ENCODE measurements at places on chromosomes 11 and 22.
A peak's percentile ranks its signal among the peaks of the same experiment; 100 is the strongest.

DNA sequence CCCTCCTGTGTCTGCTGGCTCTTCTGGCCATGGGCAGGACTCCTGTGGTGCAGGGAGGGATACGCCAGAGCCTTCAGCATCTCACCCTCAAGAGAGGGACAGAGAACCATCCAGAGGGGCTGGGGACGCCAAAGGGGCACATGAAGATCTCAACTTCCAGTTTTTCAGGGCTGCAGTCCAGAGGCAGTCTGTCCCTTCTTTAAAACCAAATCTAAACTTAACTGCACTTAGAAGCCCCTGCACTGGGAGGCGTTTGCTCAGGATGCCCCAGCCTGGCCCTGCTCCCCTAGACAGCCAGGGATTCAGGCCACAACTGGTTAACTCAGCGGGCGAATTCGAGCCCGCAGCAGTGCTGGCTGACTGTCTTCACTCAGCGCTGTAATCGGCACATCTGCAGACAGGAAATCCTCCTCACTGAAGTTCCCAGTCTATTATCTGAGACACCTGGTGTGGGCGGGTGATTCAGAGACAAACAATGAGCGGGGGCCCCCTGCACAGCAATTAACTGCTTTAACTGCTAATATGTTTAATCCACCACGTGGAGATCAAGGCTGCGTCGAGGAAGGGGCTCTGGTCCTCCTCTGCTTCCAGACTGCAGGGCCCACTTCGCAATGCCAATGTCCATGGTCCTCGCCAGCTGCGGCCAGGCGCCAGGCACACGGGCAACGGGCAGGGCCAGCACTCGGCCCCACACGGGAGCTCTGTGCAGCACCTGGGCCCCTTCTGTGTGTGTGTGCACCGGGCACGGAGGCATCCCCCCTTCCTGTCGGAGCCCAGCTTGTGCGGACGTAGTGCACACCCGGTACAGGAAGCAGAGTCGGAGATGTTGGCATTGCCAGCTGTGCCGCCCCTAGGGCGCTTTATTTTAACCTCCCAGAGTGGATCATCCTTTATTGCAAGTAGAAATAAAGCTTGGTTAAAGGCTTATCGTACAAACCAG lies 36.9 kb upstream of the GNB1L start:
- DNase-seq, result peak; percentile 82

DNA sequence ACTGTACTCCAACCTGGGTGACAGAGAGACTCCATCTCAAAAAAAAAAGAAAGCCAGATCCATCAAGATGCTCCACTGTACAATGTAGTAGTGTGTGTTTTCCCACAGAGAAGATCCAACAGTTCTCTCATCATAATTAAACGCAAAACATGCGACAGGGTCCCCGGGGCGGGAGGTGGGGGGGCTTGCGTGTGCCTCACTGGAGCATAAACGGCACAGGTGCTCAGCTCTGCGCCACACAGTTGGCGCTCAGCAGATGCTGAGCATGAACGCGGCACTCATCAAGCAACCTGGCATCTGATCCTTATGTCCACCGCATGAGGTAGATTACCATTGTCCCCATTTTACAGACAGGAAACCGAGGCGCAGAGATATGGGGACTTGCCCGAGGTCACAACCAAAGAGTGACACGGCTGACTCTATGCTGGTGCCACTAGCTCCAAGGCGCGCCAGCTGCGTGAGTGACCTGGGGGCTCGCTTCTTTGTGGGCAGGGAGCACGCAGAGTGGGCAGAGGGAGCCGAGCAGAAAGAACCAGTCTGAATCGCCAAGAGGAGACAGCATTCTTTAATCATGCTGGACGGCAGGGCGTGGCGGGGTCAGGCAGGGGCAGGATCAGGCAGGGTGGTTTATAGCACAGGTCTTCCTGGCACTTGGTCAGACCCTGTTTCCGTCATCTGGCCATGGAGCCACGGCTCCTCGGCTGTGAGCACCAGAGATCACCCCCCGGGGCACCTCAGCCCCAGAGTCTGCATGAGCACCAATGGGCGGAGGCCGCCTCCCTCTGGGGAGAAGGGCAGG lies 8.2 kb downstream of the C1QTNF6 start:
- no peak for DNase-seq

- no peak for DNase-seq
Measured at GRCh38 chr11:10584071-10584501, 15.6 kb upstream of the LYVE1 start.

DNA sequence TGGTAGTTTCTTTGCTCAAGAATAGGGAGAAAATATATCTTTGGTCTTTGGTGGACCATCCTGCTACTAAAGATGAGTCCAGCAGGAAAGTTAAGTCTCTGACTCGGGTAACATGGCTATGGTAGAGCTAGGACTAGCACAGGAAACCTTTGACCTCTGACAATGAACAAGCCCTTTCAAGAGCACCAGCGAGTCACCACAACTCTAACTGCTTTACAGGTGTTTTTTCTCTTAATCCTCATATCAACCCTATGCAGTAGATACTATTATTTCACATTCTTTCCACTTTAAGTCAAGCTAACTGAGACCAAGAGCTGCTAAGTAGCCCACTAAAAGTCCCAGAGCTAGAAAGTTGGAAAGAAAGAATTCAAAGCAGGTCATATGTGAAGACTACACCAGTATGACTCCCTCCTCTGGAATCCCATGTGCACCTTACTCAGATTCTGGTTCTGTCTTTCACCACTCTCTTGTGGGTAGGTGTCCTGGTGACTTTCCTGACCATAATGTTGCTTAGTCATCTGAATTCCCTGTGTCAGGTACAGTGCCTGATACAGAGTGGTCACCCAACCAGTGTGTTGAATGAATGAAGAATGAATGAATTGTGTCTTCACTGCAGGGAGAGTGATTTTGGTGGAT lies 53.8 kb upstream of the ME3 start:
- no peak for DNase-seq

DNA sequence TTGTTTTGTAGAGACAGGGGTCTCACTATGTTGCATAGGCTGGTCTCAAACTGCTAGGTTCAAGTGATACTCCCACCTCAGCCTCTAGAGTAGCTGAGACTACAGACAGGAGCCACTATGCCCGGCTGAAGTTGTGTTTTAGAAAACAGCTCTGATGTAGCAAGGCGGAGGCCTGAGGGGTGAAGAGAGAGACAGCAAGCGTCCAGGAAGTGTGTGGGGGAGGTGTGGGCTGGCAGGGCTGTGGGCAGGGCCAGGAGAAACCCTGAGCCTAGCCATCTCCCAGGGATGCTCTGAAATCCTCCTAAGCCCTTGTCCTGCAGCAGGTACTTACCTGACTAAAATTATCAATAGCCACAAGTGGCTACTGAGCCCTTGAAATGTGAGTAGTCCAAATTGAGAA lies 16.1 kb upstream of the RPS3 start:
- no peak for DNase-seq

DNA sequence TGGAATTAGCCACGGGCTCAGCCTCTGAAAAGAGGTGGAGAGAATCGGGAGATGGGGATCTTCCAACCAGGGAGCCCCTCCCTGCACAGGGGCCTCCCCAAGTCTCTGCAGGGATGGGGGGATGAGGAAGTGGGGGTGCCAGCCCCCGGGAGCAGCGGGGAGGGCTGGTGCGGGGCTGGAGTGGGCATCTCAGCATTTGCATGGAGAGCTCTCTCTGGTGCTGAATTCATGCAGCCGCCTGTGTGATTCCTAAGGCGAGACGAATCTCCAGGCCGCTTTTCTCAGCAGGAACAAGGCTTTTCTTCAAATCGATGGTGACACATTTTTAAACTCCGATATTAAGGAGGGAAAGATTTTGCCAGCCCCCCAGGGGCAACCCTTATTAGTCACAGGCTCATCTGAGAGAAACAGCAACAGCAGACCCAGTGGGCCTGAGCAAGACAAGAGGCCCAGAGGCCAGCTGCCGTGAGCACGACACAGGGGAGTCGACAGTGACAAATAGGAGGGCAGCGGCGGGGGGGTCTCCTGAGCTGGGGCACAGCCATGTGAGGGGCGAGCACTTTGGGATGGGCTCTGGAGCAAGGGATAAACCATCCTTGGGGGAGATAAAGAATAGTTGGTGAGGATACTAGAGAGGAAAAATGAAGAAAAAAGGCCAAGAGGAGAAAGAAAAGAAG lies 29.0 kb downstream of the MACROD1 start:
- DNase-seq, result no peak

- DNase-seq, result no peak
Measured at GRCh38 chr11:112392904-112393303, 132.2 kb upstream of the PLET1 start.

DNA sequence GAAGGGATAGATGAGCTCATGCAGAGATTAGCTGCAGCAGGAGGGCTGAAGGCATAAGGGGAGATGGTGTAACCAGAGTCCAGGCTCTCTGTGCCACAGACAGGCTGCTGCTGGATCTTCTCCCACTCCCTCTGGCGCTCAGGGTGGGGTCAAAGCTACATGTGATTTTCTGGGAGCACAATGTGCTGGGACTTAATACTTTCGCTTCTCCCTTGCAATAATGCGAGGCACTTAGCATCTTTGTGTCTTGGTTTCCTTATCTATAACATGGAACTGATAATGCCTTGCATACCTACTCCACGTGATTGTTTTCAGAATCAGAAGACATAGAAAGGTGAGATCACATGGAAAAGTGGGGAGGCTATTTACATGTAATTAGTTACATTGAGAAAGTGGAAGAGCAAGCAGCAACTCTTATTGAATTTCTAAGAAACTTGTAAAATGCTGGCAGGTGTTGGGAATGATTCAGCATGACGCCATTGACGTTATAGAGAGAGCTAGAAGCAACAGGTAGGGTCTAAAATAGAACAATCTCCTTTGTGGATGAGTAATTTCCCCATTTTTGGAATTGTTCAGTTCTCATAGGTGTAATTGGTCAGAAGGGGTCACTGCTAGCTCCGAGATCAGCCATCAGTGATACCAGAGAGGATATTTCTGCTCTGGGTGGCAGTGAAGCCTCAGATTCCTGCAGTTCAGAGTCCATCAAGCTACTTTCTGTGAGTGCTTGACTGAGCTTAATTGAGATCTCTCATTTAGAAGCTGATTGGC lies 8.2 kb upstream of the OR9I1 start:
- no peak for DNase-seq

DNA sequence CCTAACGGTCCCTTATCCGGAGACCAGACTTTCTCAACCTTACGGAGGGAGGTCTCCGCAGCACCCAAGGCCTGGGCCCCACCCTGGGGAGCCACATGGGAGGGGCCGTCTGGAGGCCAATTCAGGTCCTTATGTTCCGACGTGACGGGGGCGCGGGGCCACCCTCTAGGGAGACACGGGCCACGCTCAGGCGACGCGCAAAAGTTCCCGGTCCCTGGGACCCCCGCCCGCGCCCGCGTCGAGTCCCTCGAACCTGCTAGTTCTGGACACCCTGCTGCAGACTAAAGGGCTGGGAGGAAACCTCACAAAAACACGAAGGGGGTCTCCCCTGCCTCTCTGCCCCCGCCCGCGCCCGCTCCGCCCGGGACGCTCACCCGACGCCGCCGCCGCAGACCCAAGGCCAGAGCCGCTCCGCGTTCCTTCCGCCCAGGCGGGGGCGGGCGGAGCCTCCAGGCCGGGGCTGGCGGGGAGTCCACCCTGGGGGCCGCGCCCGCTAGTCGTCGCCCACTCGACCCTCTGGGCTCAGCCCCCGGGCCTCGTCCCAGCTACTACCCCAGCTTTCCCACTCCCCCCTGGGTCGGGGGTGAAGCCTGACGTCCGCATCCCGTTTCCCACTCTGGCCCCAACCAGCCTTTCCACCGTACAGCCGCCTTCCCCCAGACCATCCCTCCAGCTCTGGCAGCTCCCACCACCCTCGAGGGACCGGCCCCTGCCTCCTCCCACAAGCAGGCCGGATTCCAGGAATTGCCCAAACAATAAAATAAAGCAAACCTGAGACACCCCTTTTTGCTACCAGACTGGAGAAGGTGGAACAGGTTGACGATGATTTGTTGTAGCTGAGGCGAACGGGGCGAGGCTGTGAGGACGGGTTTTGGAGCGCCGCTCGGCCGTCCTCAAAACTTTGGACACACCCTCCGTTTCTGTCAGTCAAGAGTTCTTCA lies 2.7 kb downstream of the RNH1 start:
- DNase-seq, result peak; percentile 65

GRCh38 chr11:102733232-102733875 lies 8.6 kb upstream of the MMP8 start:
- peak; percentile 84 for DNase-seq

DNA sequence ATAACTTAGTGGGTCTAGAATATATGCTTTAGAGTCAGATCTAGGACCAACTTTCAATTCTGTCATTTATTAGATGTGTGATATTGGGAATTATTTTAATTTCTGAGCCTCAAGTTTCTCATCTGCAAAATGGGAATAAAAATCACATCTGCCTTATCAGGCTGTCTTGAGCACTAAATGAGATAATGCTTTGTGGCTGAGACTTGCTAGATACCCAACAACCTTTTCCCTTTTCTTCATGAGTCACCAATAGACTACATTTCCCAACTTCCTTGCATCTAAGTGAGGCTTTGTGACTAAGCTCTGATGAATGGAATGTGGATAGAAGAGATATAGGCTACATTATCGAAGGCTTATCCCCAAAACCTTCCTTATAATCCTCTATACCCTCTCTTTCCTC lies 220.7 kb upstream of the SESN3 start:
- no peak for DNase-seq

GRCh38 chr11:59097113-59097708 lies 9.8 kb upstream of the FAM111B start:
- peak; percentile 66 for DNase-seq

DNA sequence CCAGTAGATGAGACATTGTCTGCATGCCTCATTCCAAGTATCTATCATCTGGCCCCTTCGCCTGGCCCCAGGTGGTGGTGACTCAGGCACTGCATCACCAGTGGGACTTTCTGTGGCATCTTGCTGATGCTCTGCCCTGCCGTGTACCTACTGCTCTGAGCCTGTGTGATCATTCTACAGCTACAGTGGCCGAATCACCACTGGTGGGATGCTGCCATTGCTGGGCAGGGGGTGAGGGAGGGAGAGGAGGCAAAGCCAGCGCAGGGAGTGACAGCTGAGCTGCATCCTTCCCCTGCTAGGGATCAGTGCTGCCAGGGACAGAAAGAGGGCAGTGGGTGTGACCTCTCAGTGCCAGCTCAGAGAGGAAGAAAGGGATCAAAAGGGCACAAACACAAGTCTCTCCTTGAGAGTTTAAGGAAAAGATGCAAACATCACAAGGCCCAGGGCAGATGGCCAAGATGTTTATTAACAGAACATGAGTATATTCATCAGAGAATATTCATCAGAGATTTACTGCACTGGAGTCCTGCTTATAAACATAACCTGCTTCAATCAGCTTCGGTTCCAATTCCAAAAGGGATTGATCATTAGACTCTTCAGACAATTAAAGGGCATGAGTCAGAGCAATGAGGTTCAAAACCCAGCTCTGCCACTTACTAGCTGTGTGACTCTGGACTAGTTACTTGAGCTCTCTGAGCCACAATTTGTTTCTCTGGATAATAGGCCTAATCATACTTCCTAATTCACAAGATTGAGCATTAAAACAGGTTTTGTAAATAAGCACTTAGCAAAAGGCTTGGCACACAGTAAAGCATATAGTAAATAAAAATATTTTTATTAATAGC lies 109.8 kb downstream of the NAT10 start:
- DNase-seq, result peak; percentile 84

GRCh38 chr11:65150509-65151299 lies 16.4 kb upstream of the SYVN1 start:
- peak; percentile 72 for DNase-seq

- no peak for DNase-seq
Measured at GRCh38 chr22:49582678-49583077, 245.0 kb downstream of the BRD1 start.

- no peak for DNase-seq
Measured at GRCh38 chr11:2579315-2580060, 120.3 kb downstream of the KCNQ1OT1 start.

GRCh38 chr22:30866811-30867271 lies 101.7 kb downstream of the MORC2 start:
- DNase-seq, result no peak

Data from activated CD8-positive, alpha-beta memory T cell treated with anti-CD3 and anti-CD28 coated beads, Interleukin-2, amount 50 U/mL, for 48 hours (primary cell).